ENCODE measurements at places on chromosomes 2 and 18.

GRCh38 chr2:40101131-40101575 lies 322.1 kb upstream of the THUMPD2 start:
- peak; percentile 74 for DNase-seq

GRCh38 chr2:184413671-184414229 lies 184.6 kb upstream of the ZNF804A start:
- no peak for DNase-seq

- no peak for DNase-seq
Observed at GRCh38 chr2:186477790-186478189, 8.3 kb upstream of the ZC3H15 start.

- no peak for DNase-seq
Observed at GRCh38 chr18:63161032-63161760, 158.4 kb downstream of the BCL2 start.

- DNase-seq: no peak
Observed at GRCh38 chr18:58257461-58257860, 213.4 kb downstream of the NEDD4L start.

- peak; percentile 62 for DNase-seq
Observed at GRCh38 chr2:207676827-207677354, 34.5 kb upstream of the CCNYL1 start.

GRCh38 chr18:61616111-61616610 lies 276.6 kb downstream of the RNF152 start:
- no peak for DNase-seq

DNA sequence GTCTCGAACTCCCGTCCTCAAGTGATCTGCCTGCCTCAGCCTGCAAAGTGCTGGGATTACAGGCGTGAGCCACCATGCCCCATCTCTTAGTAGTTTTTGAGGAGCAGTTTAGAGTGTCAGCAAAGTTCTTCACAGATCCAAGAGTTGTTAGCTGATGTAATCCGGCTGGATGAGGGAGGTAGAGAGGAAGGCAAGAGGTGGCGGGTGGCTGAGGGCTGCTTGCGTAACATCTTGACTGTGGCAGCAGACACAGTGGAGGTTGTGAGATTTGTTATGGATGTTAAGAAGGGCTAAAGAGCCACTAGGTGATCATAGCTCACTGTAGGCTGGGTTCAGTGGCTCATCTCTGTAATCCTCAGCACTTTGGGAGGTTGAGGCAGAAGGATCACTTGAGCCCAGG lies 19.5 kb upstream of the FAM136A start:
- no peak for DNase-seq

All from AG04450 (cell line).